ENCODE measurements at places on chromosomes 7 and 10.
A peak's percentile ranks its signal among the peaks of the same experiment; 100 is the strongest.

DNA sequence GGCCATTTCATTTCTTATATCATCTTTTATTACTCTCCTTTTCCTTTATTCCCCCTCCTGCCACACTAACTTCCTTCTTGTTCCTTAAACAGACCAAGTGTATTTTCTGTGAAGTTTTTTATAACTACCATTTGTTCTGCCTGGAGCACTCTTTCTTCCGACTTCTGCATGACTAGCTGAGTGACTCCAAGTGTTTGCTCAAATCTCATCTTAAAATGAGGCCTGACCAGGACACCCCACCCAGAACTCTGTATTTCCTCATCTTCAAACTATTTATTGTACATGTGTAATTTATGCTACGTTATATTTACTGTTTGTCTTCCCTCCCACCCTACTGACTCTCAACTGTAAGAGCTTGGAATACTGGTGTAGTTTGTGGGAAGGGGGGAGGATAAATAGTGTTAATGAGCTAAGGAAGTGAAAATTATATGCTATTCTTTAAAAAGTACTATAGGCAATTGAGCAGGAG is 3.2 kb downstream of the MINDY3 start:
- no peak for DNase-seq

DNA sequence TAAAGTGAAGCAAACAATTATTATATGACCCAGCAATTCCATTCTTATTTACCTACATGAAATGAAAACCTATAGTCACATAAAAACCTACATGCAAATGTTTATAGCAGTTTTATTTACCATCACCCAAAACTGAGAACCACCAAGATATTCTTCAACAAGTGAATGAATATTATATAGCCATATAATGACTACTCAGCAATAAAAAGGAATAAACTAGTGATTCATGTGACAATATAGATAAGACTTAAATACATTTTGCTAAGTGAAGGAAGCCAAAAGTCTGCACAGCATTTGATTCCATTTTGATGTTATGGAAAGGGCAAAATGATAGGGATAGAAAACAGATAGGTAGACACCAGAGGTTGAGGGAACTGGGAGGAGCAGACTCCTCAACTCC is 31.7 kb downstream of the PODXL start:
- no peak for DNase-seq

- no peak for DNase-seq
These were observed at the start of gene RAPGEF5 for GRCh38 chr7:22356701-22357310. TSS of gene RAPGEF5 (minus strand) at chr7:22357154. CDS start at chr7:22357060, 94 bp downstream.

DNA sequence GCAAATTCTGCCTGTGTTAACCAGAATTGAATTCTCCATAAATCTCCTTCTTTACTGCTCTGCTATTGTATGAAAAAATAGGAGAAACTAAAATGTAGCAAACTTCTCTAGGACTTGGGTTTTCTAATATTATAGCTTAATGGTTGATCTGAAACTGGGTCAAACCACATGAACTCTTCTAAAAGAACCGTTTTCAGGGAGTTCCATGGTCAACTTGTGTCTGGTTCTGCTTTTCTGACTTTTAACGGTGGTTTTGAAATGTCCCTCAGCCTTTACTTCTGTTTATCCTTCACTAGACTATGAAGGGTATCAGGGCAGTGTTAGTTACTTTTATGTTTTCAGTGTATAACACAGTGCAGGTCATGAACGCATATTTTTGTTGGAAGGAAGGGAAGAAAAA is 242.2 kb downstream of the TSPAN12 start:
- no peak for DNase-seq

DNA sequence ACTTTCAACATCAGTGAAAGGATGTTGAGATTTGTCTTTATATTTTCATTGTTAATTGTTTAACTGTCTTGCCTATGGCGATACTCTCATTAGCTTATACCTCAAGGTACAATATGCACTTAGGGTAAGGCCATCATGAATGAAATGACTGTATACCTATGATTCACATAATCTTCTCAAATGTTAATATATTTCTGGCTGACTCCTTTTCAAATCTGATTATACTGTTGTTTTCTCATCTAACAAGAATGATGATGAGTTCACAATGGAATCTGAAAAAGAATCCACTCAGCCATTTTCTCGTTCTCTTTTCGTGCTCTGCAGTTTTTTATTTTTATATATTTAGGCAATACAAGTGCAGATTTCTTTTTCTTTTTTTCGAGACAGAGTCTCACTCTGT is 159.1 kb downstream of the ARHGAP12 start:
- no peak for DNase-seq

GRCh38 chr7:55365205-55365674 is at the start of gene LANCL2:
TSS of gene LANCL2 (plus strand) at chr7:55365337. CDS start at chr7:55366026, 689 bp downstream.
- no peak for DNase-seq

GRCh38 chr10:11870461-11870780 is 47.3 kb downstream of the PROSER2 start:
- DNase-seq = no peak

DNA sequence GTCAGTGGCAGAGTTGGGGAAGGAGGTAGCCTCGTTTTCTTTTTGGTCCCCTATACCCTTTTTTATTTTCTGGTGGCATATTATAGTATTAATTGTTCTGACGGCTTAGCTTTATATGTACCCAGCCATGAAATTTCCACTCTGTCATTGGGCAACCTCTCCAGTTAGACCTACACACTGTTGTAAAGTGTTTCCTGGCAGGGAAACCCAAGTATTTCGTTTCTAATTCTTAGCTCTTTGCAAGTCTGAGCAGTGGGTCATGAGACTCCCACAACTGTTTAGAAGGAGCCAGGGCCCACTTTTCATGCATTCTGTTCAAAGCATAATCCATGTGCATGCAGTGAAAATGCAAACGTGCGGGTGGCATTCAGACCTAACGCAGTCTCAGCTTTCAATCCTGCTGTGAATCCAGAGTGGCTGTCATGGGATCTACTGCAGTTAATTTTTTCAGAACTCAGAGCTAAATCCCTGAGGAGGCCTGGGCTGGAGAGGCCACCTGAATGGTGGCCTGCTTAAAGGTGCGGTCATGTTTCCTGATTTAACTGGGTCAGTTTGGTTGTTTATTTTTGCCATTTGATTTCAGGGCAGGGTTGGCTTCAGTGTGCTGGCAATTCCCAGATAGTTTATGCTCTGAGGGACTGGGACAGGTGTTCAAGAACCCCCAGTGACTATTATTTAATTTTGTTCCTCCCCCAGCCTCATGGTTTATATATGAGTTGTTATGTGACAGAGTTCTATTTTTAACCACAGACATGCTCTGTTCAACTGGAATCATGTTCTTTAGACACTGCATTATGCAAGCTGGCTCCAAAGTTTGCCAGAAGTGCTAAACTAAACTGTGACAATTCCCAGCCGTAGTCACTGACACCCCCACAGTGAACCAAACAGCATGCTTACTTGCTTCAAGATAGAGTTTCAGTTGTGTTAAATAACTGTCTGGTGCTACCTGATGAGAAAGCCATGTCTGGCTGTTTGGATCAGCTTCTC is 27.4 kb upstream of the SYPL1 start:
- no peak for DNase-seq

- no peak for DNase-seq
These were observed 37.2 kb downstream of the PIK3AP1 start for GRCh38 chr10:96683065-96683464.

DNA sequence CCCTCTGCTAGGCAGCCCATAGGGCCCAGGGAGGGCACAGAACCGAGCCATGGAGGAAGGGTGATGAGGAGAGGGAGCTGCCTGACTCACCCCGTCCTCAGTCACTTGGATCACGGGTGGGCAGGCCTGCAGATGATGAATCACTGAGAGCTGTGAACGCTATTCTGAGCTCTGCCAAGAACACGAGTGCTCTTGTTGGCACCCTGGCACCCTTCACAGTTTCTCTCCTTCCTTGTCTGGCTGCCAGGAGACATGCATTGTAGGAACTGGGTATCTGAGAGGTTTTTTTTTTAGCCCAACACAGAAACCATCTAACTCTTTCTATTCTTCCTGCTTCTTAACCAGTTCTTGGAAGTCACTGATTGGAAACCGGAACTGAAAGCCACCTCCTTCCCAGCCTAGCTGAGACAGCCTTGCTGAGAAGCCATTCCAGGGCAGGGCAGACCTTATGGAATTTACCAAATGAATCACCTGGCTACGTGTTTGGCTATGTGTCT is 82.1 kb downstream of the SLC37A3 start:
- no peak for DNase-seq

- DNase-seq = no peak
These were observed 242.8 kb downstream of the TCERG1L start for GRCh38 chr10:131068760-131069159.

DNA sequence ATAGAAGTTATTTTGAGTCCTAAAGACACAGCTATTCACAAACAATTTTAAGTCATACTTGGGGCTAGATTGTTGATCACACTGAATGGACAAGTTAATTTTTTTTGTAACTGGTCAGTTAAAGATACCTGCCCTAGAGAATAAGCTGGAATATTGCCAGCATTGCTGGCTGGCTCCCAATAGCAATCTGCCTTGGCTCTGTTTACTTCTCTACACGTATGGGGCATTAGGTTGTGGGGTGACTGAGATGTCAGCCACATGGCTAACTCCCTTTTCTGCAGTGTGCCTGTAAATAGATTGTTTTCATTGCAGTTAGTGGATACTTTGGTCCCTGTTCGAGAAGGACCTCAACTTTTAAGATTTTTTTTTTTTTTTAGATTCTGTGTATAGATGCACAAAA is 128.2 kb downstream of the SEMA3E start:
- DNase-seq = no peak

- DNase-seq = peak; percentile 72
These were observed 4.9 kb downstream of the TMEM270 start for GRCh38 chr7:73865738-73866445.

GRCh38 chr10:110788620-110789385 is 82.9 kb upstream of the PDCD4 start:
- no peak for DNase-seq

- DNase-seq = no peak
These were observed 8.6 kb downstream of the EVX1 start for GRCh38 chr7:27251136-27251651.

DNA sequence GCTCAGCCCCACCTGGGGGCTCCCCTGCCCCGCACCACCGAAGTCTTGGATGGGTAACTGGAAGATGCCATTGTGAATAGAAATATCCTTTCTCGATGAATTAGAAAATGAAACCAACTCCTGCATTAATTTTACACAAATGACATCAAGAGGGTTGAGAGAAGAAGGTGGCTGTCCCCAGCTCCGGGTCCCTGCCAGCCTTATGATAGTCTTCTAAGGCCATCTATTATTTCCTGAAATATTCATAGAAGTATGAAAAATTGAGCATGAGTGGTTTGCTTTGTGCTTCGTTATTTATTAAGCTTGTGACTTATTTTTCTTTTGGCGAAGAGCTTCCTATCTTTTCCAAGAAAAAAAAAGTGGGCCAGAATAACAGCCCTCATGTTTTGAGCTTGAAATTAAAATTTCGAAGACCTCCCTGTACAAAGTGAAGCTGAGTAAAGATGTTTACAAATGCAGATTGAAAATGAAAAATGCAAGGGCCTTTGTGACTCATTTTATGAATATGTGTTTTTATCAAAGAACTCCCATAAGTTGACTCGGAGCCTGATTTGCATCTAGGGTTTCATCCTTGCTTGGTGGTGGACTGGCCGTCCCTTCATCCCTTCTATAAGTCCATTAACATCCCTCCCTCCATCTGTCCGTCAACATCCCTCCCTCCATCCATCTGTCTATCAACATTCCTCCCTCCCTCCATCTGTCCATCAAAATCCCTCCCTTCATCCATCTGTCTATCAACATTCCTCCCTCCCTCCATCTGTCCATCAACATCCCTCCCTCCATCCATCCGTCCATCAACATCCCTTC is 20.5 kb upstream of the CFAP46 start:
- DNase-seq = no peak

DNA sequence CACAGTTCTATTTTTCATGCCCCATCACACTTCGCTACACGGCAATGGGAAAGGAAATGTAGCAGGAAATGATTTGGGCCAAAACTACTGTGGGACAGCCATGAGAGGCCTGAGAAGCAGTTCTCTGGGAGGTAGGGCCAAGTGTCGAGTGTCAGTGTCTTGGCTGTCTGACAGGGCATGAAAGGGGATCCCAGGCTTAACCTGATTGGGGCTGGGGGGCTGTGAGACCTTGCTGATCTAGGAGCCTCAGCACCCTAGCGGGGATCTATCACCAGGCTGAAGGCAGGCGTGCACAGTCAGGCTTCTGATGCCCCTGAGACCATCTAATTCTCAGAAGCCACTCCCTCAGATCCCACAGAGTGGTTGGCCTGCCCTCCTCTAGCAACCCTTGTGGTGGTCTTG is 58.2 kb upstream of the SLC25A13 start:
- DNase-seq = no peak

DNA sequence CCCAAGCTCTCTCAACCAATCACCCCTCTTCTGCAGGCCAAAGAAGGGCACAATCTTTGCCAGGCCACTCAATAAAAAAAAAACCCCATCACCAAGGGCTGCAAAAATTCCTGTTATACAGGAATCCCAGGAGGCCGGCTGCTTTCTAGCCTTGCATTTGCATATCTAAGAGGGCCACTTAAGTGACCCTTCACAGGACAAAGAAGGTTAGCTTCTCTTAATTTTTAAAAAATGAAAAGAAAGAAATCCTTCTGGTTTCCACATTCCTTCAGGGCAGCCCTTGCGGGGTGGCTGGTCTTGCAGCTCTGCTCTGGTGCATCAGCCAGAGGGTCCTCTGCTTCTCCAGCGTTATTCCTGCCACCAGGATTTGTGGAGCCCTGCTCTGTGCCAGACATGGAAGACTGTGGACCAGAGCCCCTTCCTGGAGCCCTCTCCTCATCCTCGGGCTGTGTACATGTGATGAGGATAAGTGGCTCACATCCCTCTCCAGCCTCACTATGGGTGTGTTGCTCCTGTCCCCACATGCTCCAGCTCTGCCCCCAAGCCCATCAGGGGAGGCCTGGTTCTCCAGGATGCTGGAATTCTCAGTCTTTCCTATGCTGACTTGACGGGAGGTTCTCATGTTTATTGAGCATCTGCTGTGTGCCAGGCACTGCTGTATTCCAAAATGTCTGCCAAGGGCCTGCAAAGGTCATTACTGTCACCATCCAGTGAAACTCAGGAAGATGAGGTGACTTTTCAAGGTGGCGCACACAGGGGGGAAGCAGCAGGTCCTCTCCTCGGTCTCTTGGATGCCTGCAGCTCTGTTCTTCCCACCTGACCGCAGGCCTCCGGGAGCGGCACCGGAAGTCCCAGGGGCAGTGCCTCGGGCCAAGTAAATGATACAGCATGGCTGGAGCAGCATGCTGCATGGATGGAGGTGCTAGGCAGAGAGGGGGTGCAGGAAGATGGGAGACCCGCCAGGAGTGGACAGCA is 67.7 kb downstream of the ARHGAP22 start:
- no peak for DNase-seq

GRCh38 chr7:44534087-44534486 is 7.0 kb downstream of the NPC1L1 start:
- DNase-seq = no peak

DNA sequence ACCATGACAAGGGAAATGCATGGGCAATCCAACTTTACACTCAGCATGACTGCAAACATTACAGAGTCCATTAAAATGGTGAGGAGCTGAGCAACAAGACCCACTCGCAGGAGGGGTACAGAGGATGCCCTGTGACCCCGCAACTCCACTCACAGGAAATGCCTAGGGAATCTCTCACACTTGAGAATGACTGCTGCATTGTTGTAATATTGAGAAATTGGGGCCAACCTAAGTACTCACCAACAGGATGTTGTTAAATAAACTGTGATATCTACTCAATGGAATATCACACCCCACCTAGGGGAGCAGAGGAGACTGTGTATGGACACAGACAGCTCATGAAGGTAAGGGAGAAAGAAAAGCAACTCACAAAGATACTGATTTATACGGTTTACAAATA is 53.4 kb upstream of the CAMK2B start:
- no peak for DNase-seq

- DNase-seq = no peak
These were observed 10.1 kb upstream of the ZNF33B start for GRCh38 chr10:42648512-42648911.
